CD8-positive, alpha-beta memory T cell (primary cell): ENCODE measurements at places on chromosomes 11 and 22. TPM values are rescaled to one million over a fixed set of nuclear protein-coding genes. Genes with fewer than 3 reads are reported as not detected.

DNA sequence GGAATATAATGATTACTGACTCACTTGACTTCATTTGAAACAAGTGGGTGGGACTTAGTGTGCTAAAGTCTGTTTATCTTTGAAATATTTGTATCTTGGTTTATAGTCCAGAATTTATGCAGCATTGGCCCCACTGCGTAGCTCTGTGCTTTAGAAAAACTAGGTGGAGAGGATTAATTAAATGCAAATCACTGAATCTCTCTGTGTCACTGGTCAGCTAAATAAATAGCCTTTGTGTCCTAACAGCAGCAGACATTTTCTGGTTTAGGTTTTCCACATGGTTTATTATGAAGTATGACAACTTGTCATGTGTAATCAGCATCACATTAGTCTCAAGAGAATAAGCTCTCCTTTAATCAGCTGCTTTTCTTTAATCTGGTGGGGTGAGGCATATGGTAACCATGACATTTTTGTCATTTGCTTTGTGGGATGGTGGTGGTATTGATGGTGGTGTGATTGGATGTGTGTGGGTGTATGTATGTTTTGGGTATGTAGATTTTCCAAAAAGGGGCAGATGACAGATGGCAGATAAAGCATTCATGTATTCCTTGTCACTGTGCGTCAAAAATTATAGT, 33.9 kb downstream of the BCL2L13 start:
- no peak for DNase-seq

- no peak for DNase-seq
These were observed 17.1 kb upstream of the BRSK2 start for GRCh38 chr11:1372660-1373059.

KIAA1671 gene
- total RNA-seq = 14.7 TPM

DNA sequence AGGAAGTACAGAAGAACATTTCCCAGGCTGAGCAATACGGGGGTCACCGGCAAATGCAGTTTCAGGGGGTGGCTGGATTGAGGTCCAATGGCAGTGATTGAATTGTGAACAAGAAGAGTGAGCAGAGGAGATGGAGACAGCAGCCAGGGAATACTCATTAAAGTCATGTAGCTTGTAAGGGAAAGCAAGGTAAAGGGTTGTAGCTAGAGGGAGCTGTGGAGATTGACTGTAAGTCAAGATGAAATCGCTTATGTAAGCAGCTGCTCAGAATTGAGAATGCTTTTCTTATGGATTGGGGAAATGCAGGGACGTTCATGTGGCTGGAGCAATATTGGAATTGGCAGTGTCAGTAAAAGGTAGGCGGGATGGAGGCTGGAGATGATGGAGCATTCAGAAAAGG, 111.4 kb upstream of the TBCEL start:
- no peak for DNase-seq

GRCh38 chr11:132228746-132229325, 858.4 kb downstream of the NTM start:
- no peak for DNase-seq

DNA sequence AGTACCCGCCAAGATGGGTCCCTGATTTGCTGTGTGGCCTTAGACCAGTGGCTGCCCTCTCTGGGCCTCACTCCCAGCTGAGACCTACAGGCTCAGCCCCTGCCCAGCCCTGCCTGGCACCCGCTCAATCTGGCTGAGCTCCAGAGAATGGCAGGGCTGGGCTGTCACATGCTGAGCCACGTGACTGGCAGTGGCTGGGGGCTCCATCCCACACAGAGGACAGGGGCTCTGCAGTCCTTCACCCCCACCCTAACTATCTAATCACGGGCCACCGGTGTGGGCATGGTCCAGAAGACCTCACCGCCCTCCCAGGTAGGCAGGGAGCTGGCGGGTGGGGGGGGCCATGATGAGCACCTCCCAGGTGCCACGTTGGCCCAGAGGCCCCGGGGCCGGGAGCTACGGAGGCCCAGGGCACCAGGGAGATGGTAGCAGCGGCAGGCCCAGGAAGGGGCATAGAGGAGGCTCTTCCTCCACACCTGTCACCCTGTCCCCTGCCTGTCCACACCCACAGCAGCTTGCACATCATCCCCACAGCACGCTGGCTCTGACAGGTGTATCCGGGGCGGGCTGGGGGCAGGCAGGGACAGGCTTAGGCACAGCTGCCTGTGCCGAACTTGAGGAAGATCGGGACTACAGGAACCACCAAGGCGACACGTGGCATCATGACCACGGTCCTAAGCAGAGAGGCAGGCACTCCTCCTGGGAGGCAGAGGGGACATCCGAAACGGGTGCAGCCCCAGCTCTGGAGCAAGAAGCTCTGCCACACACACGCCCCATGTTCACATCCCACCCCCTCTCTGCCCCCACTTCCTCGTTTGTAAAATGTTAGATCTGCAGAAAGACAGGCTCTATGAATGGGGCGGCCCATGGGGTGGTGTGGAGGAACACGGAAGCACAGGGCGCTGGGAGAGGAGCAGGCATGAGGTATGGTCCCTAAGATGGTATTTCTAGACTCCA, 1.5 kb upstream of the ALDH3B1 start:
- no peak for DNase-seq

DNA sequence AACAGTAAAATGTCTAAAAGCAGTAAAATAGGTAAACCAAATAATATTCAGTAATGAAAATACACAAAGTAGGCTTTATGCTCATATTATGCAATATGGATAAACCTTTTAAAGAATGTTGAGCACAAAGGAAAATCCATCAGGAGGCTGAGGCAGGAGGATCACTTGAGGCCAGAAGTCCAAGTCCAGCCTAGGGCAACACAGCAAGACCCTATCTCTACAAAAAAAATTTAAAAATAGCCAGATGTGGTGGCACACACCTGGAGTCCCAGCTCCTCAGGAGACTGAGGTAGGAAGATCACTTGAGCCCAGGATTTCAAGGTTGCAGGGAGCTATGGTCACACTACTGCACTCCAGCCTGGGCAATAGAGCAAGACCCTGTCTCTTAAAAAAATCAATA, 17.7 kb upstream of the LMO2 start:
- DNase-seq = no peak

NXPE4 gene
- total RNA-seq = not detected

- DNase-seq = no peak
These were observed 443 bp upstream of the ST14 start for GRCh38 chr11:130159139-130159538.

GRCh38 chr11:110606415-110606814, 105.8 kb downstream of the ARHGAP20 start:
- DNase-seq = no peak

SLC22A6 gene
- not detected for total RNA-seq

DNA sequence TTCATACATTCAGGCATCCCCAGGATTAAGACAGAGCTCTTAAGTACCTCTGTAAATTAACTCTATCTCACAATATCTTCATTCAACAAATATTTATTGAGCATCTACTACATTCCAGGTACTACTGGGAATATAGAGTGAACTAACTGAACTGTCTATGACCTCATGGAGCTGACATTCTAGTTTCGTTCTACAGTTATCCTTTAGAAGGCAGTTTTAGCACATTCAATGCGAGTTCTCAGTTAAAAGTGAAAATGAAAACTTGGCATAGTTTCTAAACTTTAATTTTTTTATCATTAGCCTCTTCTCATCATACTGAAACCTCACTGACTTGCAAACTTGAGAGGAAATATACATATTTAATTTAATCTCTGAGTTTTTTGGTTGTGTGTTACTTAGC, 10.7 kb upstream of the MS4A6E start:
- DNase-seq = no peak

TIGD3 gene
- 1.2 TPM for total RNA-seq

CPT1A gene
- total RNA-seq = 27.4 TPM

LINC01488 gene
- total RNA-seq = not detected

GRCh38 chr11:86790867-86791849, 9.2 kb upstream of the PRSS23 start:
- DNase-seq = no peak

STX3 gene
- total RNA-seq = 5.5 TPM

KIAA0930 gene
- total RNA-seq = 39.5 TPM

GRCh38 chr22:22817468-22818201, 70.0 kb upstream of the IGLL5 start:
- DNase-seq = no peak

GRCh38 chr11:72668629-72669347, 5.4 kb downstream of the PDE2A start:
- no peak for DNase-seq

DNA sequence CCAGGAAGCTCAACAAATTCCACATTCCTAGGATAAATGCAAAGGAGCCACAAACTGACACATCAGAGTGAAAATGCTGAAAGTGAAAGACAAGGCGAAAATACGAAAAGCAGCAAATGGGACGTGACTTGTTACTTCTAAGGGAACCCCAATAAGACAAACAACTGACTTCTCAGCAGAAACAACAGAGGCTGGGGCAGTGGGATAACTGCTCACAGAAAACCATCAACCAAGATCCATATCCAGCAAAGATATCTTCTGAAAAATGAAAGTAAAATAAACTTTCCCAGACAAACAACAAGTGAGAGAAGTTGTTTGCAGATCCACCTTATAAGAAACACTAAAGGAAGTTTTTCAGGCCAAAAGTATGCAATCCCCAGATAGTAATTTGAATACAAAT, 72.1 kb downstream of the DGCR2 start:
- DNase-seq = no peak

GRCh38 chr11:30565027-30565426, 21.1 kb downstream of the MPPED2 start:
- DNase-seq = no peak

- no peak for DNase-seq
These were observed 73.8 kb upstream of the OPCML start for GRCh38 chr11:133606124-133606523.

DNA sequence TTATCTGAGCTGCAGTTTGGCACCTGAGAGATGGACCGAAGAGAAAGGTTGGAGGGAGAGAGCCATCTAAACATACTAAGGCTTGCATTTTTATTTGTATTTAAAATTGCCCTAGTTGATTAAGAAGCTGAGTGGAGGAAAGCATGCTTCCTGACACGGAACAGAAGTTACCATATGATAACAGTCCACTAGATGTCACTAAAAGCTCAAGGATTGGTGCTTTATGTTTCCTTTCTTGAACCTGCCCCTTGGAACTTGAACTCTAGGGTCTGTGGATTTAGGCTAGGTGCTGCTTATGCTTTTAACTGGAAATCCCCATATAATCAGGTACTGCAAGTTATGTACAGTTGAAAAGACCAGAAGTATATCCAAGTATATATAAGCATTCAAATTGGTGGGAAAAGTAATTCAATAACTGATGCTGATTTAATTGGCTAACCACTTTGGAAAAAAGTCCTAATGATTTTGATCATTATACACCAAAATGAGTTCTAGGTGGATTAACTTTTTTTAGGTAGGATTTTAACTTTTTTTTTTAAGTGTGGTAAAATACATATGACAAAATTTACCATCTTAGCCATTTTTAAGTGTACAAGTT, 9.5 kb downstream of the RBMXL2 start:
- peak; percentile 29 for DNase-seq

- no peak for DNase-seq
These were observed 34.6 kb downstream of the OSBPL5 start for GRCh38 chr11:3130269-3131071.

CRYBA4 gene
- not detected for total RNA-seq

VWCE gene
- total RNA-seq = 11.3 TPM

NRIP3 gene
- total RNA-seq = 2.2 TPM

- no peak for DNase-seq
These were observed 1.1 kb upstream of the TMA7B start for GRCh38 chr22:39958949-39959639.

GRCh38 chr22:50148166-50148500, 22.4 kb upstream of the PANX2 start:
- DNase-seq = no peak

- DNase-seq = no peak
These were observed 1008.4 kb downstream of the OPCML start for GRCh38 chr11:132523929-132524328.

GRCh38 chr22:32414191-32414590, 2.1 kb upstream of the RTCB start:
- DNase-seq = no peak

DNA sequence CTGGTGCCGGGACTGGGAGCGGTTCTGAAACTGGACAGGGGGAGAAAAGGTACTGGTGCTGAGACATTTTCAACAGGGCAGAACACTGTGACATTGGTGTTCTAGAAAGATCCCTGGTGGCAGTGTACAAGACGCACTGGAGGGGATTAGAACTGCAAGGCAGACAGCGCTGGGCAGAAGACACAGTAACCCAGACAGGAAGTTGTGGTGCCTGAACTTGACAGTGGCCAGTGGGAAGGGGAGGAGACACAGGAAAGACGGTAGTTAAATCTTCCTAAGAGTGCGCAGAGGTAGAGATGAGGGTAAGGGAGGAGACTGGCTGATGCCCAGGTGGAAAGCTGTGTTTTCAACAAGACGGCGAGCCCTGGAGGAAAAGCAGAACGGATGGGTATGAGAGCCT, 24.5 kb downstream of the FAM227A start:
- no peak for DNase-seq

DNA sequence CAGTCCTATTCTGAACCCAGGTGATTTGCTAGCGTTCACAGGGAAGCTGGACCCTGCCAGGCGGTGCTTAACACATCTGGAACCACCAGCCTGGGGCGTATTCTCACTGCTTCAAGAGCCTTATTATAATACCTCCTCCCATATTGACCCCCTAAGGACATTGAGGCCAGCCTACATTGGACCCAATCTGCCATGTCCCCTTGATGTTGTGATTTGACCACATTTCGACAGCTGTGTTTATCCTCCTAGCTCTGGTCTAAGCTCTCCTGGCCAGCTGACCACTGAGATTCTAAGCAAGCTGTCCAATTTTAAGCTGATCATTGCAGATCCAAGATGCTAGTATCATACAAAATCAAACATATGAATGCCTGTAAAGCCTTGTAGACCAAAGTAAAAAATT, 148.1 kb upstream of the BLID start:
- DNase-seq = no peak

DNA sequence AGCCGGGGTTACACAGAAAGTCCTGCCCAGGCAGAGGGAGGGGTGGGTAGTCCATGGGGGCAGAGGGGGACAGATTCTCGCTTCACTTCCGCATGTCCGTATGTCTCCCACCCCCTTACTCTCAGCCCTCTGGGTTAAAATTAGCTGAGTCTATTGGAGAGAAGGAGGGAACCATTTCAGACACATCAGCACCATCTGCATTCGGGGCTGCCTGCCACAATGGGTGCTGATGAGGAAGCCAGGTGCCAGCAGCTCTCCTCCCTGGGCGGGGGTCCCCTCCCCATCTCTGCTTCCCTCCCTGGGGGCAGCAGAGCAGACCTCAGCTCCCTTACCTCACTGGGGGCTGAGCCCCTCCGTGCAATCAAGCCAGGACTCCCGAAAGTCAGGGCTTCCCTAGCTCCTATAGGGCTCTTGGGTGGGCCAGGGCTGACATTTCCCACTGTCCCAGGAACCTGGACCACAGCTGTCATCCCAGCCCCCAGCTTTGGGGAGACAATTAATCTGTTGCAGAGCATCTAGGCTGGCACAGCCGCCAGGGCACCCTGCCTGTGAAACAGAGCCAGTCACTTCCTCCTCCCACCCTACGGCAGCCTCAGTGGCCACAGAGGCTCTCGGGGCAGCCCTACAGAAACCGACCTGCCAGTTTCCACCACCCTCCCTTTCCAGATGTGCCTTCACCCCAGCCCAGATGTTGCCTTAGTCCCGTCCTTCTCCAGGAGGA, 67.3 kb downstream of the PDE2A start:
- DNase-seq = no peak
